AG08396 (cell line): ENCODE measurements at places on chromosomes 1 and 21.

GRCh38 chr1:1123581-1124507, 8.0 kb upstream of the C1orf159 start:
- peak; percentile 75 for DNase-seq

- DNase-seq, result no peak
Measured at GRCh38 chr21:26581818-26582217, 8.7 kb upstream of the CYYR1 start.

- no peak for DNase-seq
Measured at GRCh38 chr1:16618719-16619118, 5.4 kb upstream of the NBPF1 start.

DNA sequence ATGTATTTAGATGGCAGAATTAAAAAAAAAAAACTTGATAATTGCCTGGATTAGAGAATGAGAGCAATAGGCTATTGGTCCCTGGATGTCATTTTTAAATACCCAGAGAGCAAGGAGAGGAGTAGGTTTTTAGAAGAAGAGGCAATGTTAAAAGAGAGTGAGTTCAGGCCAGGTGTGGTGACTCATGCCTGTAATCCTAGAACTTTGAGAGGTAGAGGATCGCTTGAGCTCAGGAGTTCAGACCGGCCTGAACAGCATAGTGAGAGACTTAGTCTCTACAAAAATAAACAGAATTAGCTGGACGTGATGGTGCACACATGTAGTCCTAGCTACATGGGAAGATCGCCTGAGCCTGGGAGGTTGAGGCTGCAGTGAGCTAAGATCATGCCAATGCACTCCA, 15.9 kb upstream of the MUTYH start:
- no peak for DNase-seq

DNA sequence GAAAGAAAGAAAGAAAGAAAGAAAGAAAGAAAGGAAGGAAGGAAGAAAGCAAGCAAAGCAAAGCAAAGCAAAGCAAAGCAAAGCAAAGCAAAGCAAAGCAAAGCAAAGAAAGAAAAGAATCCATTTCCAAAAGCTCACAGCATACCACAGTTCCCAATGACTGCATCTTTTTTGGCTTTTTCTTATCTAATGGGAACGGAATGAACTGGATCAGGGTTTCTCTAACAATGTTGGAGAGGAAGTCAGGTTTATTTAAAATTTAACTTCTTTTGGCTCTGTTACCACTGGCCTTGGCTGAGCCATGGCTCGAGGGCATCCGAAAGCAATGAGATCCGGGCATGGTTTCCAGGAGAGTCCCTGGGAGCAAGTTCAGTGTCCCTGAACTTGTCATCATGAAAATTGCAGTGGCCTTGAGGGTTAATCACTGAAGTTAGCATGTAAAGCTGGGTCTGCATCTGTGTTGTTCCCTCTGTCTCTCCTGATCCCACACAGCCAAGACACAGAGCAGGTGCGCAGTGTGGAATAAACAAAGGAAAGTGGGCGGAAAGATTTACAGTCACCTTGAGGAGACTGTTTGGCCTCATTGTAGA, 34.6 kb upstream of the CTPS1 start:
- DNase-seq, result peak; percentile 26

GRCh38 chr1:34843392-34844251, 15.9 kb downstream of the SMIM12 start:
- DNase-seq, result no peak

GRCh38 chr1:78292361-78292760, 198.4 kb upstream of the PTGFR start:
- no peak for DNase-seq
